BJ (cell line): ENCODE measurements at places on chromosomes 7 and 10.

DNA sequence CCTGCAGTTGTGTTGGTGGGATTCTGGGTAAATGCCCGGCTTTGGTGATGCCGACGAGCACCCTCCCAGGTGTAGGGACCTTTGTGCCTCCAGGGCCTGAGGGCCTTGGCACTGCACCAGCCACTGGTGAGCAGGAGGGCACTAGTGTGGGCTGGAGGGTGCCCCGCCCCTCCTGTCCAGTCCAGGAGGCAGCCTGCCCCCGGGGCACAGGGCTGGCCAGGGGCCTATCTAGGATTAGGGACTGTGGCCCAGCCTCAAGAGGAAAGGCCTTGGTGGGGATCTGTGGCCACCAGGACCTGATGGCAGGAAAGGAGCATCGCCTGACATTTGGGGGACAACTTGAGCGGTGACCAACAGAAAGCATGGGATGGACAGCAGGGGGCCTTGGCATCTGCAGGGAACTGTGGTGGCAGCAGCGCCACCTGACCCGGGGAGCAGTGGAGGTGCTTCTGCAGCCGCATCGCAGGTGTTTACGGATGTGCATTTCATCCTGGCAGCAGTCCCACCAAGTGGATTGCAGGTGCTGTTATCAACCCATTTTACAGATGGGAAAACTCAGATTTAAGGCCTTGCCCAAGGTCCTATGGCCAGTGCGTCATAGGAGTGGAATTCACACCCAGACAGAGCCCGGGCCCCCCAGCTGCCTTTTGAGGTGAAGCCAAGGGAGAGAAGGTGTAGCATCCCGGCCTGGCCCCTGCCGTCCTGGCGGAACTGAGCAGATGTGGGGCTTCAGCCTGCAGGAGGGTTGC lies 11.1 kb downstream of the ZNF316 start:
- no peak for DNase-seq

- DNase-seq, result no peak
Observed at GRCh38 chr10:33249137-33249536, 85.3 kb downstream of the NRP1 start.

- no peak for DNase-seq
Observed at GRCh38 chr10:61248013-61248412, 205.2 kb downstream of the TMEM26 start.

GRCh38 chr7:30559611-30560010 lies 35.1 kb upstream of the GARS1 start:
- peak; percentile 34 for DNase-seq

GRCh38 chr10:29543715-29544114 lies 91.1 kb downstream of the SVIL start:
- DNase-seq, result no peak

DNA sequence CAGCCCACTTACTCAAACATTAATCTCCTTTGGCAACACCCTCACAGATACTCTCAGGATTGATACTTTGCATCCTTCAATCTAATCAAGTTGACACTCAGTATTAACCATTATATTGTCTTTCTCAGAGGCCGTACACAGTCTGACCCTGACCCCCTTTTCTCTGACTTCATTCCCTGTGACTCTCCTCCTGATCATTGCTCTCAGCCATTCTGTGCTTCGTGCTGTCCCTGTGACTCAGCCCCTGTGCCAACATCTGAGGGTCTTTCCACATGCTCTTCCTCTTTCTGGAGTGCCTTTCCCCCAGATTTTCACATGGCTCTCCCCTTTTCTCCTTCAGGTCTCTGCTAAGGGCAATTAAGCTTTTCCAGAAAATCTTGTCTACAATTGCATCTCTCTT lies 289.0 kb upstream of the PHYHIPL start:
- no peak for DNase-seq

DNA sequence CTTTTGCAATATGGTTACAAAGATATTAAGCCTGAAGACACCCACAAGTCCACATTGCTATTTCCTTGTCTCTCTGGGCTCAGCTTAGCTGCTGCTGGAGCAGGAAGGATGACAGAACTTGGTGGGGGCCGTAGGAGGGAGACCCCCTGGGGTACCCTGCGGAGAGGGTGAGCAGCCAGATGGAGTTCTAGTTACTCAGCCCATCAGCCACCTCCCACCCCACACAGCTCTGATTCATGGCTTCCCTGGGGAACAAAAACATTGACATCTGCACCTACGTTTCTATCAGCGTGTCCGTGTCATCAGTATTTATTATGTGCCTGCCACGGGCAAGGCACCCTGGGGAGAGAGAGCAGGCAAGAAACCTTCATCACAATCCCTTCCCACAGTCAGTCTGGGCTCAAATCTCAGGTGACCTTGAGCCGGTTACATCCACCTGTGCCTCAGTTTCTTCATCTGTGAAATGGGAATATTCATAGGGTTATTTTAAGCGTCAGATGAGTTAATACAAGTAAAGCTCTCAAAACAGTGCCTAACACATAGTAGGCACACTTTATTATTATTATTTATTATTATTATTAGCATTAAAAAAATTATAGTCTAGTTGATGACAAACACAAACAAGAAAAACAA lies 131.5 kb downstream of the C10orf105 start:
- DNase-seq, result no peak

- DNase-seq, result no peak
Observed at GRCh38 chr7:32941181-32941580, 16.1 kb upstream of the FKBP9 start.

DNA sequence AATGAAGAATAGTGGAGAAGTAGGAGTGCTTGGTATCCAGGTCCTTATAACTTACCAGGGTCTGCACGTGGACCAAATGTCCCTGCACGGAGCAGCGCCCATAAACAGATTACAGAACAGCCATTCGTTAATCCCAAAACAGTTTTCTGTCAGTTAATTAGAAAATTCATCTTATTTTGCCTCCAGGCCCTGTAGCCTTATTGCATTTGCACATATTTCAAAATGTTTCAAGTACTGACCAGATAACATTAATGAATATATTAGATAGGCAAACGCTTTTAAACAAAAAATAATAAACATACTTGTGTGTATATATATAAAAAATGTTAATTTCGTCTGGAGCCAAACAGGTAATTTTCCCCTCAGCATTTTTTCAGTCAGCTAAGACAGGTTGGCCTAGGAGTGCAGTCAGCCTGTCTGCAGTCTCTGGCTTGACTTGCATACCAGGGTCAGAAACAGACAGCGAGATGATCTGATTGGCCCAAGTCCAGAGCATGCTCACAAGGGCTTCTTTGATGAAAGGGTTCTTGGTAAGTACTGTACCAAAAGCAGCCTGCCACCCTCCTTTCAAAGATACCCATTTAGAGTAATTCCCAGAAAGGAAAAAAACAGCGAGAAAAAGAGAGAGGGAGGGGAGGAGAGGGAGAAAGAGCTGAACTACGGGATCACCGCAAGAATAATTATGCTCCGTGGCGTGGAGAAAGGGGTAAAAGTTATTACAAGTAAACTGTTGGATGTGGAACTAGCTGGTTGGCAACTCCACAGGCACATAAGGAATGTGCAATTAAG lies 194.4 kb upstream of the TCF7L2 start:
- no peak for DNase-seq

DNA sequence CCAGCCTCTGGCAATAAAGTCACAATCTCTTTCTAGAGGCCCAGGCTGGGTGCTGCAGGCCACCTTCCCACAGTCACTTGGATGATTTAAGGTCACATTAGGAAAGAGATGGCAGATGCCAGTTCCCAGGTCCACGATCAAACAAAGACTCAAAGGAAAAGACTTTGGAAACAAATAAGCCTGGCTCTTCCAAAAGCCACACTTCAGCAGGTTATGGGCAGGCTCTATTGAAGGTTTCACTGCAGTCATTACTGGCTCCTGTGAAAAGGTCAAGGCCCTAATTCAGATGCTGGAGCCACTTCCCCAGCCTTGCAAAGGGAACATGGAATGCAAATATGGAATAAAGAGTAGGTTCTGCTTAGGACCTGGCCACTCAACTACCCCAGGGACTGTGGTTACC lies 104.0 kb upstream of the ZNF32 start:
- no peak for DNase-seq

DNA sequence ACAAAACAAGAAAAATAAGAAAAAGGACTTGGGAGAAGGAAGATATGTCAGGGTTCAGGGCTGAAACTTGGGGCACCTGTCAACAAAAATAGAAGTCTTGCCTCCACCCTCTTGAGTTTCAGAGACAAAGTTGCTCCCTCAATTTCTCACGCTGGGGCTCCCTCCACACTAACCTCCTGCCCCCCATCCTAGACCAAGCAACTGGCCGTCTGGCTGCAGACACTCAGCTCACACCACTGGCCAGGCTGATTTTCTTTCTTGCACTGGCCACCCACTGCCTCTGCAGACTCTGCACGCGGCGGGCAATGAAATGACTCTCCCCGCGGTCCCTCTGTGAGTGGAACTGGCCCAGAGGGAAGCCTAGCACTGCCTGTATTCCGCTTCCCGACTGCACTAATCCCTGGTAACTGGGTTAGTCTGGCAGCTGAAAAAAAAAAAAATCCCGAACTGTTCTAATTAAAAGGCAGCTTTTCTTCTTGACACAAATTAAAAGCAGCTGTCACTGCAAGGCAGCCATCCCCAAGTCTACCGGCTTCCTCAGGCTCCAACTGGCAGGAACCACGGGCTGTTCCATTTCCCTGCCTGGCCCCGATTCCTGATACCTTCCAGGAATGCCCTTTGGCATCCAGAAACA lies 83.5 kb downstream of the SPDYE5 start:
- no peak for DNase-seq

DNA sequence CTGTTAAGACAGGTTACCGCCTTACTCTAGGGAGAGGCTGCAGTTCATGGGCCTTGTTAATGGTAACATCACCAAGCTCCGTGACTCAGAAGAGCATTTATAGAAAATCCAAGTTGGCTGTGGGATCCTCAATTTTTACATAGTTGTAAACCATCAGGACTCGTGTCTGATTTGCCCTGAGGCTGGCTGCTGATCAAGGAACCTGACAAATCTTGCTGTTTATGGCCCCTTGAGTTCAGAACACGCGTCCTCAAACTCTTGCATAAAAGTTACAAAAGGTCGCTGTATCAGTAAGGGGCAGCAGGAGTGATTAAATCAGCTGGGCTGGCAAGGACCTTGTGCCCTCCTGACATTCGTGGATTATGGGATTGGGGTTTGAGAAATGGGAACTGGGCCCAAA lies 4.6 kb downstream of the SLC13A4 start:
- no peak for DNase-seq
